ENCODE measurements at places on chromosomes 1 and 21.

DNA sequence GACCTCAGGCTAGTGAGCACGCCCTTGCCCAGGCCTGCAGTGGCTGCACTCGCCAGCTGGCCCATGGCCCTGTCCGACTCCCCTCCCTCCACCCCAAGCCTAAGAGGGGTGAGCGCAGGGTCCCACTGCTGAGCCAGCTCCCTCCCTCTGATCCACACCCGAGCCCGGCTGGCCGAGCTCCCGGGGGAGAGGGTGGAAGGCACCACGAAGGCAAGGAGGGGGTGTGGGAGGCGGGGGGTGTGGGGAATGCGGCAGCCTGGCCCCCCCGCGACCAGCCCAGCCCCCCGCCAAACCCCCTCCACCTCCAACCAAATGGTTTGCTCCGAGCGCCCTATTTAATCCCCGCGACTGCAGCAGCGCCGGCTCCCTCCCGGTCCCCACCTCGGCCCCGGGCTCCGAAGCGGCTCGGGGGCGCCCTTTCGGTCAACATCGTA, at the start of gene CADM3:
TSS of gene CADM3 (plus strand) at position 362 of the 434 bp plus-strand sequence. CDS start 151 bp downstream, outside the sequence.
- no peak for DNase-seq

DNA sequence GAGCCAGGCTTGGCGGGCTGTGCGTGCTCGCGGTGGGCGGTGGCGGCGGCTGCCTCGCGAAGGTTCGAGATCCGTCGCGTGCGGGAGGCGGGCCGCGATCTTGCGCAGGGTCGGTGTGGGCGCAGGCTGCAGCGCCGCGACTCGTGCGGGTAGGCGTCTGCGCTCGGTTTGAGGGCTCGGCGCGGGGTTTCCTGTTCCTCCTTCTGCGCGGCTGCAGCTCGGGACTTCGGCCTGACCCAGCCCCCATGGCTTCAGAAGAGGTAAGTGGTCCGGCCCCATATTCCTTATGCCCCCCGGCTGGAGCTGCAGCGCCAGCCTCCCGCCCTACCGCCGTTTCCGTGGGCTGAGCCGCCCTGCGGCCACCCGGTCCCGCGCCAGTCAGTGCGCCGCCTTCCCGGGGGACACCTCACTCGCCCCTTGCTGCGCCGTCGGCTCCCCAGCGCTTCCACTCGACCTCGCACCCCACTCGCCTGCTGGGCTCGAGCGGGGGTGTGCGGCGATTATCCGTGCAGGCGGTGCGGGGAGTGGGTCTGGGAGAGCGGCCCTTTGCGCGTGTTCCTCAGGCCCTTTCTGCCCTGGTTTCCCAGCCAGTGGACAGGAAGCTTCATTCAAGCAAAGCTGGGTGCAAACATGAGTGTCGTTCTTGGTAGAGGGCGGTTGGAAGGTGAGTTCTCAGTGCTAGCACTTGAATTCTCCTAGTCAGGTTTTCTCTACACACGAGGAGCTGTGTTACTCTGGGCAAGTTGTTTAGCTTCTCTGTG, at the start of gene CACYBP:
TSS of gene CACYBP (plus strand) at position 12 of the 761 bp plus-strand sequence. CDS start at position 246, 234 bp downstream.
- no peak for DNase-seq

DNA sequence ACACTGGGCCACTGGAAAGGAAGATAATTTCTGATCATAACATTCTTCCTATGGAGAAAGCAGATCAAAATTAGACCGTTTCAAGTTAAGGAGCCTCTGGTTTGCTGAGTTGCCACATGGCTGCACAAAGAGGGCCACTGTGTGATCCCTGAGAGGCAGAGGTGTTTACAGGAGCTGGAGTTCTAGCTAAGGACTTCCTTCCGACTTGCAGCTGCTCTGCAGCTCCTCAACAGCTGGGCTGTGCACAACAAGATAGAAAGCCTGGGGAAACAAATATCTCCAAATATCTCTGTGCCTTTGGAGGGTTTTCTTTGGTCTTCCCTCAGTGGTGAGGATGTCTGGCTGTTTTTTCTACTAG, 26.8 kb downstream of the GADD45A start:
- DNase-seq = no peak

- no peak for DNase-seq
These were observed 13.0 kb upstream of the NEK7 start for GRCh38 chr1:198143797-198144196.

DNA sequence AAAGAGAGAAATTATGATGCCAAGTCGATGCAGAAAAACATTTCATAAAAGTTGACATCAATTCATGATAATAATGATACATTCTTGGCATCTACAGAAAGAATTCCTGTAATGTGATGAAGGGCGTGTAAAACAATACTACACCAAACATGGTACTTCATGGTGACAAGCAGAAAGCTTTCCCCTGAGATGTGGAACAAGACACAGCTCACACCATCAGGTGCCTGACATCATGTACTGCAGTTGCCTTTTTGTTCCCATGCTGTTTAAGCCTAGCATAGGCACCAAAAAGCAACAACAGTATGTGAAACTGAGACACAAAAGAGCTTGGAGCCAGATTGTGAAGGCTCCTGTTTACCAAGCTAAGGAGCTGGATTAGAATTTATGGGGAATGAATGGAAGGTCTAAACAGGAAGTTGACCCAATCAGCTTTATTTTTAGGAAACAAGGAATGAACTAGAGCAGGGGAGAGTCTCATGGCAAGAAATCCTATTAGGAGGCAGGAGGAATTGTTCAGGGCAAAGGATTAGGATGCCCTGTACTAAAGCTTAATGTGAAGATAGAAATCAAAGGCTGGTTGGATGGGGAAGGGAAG, 67.2 kb downstream of the SYDE2 start:
- DNase-seq = no peak

- DNase-seq = no peak
These were observed 22.1 kb downstream of the ACOT11 start for GRCh38 chr1:54570161-54570560.

GRCh38 chr1:176220100-176220689, 13.1 kb upstream of the COP1 start:
- no peak for DNase-seq

DNA sequence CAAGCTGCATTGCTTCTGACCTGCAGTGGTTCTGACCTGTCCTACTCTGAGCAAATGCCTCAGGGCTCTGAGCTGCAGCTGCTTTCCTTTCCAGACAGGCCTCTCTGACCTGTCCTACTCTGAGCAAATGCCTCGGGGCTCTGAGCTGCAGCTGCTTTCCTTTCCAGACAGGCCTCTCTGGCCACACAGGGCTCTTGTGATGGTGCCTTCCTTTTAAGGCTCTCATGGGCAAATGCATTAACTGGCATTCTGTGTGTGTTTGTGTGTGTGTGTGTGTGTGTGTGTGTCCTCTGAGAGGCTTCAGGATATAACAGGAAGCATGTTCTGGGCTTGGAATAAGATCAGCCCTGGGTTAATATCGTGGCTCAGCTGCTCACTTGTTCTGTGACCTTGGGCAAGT, 131.3 kb downstream of the NTPCR start:
- no peak for DNase-seq

DNA sequence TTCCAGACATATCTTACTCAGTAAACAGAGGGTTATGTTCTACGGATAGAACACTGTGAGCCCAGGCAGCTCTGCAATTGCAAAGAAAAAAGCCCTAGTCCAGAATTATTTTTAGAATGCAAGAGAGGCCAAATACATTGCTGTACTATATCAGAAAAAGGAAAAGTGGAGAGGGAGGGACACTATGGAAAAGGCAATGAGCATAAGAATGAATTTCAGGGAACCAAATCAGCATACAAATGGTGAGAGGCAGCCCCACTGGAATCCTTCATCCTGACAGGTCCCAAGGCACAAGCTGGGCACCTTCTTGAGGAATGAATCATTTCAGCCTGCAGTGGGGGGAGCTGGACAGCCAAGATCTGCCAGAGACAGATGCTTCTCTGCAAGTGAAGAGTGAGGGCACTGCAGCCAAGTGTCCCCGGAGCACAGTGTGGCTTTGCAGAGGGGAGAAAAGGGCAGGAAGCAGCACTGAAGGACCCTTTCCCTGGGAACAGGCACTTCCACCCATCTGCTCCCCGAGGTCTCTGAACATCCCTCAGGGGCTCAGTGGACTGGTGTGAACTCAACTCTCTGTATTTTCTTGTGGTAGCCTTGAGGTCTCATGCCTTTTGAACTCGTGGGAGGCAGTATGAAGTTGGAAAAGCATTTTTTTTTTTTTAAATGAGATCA, 115.6 kb downstream of the XCL2 start:
- DNase-seq = no peak

GRCh38 chr21:43590194-43590593, 69.1 kb downstream of the HSF2BP start:
- DNase-seq = no peak

DNA sequence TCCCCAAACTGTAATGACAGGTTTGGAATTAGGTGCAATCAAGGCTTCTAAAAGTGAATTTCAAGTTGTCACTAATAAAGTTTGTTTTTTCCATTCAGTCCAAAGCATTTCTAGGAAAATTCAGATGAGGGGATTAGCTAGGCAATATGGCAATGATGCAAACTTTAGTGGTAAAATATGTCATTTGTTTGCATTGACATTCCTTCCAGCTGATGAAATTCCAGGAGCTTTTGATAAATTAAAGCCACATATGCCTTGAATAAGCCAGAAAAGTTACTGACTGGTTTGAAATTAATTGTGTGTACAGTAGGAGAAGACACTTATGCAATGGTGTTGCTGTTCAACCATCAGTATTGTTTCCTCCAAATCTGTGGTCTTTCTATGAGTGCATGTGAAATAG, 57.8 kb downstream of the MROH9 start:
- DNase-seq = no peak

DNA sequence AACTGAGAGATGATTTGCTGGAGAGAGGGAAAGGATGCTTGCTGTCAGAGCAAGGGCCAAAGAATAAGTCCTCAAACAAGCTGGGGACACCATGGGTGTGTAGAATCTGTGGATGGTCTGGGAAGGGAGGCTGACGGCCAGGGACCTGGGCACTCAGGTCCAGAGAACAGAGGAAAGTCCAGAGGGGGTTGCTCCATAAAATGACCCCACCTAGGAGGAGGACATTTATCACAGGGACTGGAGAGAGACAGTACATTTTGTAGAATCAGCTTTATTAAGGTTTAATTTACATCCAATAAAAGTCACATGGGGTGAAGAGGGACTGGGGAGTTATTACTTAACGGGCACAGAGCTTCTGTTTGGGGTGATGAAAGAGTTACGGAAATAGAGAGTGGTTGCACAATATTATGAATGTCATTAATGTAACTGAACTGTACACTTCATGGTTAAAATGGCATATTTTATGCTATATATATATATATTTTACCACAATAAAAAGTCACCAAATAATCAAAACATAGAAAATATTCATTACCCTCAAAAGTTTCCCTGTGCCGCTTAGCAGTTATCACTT, 73.0 kb upstream of the ABCD3 start:
- peak; percentile 40 for DNase-seq

DNA sequence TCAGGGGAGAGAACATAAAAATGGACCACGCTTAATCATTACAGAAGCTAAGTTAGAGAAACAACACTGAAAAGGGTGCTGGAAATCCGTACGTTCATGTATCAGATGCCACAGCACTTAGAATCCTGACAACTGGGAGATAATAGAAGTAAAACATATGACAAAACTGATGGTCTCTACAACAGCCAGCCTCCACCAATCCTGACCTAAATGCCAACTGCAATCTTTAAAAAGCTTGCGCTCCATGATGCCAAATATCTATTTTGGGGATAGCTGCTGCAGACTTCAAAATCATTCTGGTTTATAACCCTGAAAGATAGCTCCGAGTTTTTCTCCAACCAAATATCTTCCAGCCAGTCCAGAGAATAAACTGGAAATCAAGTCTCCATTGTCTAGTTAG, 178.3 kb downstream of the RERE start:
- DNase-seq = no peak

DNA sequence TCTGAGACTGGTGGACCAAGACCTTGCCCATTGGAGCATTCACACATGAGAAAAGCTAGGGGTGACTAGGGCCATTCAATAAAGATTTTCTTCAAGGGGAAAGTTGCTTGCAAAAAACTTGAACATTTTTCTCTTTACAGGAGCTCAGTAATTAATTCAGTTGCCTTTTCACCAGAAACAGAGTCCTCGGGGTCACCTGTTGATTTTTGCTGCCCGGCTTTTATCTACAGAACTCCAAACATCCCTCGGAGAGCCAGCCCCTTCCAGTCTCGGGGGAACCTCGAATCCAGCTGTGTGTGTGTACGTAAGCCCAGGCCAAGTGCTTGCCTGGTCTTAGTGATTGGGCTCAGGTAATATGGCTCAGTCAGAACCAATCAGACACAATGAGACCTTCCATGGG, 47.5 kb downstream of the PCNX2 start:
- no peak for DNase-seq

DNA sequence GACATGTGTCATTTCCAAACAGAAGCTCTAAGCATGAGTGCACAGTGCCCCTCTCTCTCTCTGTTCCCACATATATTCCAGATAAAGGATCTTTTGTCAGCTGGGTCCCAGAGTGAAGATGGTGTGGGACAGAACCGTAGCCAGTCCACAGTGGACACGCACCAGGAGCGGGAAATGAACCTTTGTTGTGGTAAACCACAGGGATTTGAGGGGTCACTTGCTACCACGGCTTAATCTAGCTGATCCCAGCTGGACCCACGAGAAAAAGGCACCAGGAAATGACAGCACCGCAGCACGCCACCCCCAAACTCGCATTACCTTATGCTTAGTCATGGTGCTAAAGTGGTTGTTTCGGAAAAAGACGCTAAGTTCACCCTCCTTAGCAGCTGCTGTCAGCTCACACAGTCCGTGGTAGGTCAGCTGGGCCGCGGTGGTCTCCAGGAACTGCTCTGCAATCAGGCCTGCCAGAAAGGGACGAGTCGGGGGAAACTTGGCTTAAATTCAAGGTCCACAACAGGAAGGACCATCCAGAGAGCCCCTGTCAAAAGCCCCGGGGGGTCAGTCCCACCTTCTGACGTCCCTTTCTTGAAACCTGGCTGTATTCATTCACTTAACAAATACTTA, 7.5 kb downstream of the MINDY1 start:
- DNase-seq = peak; percentile 19

GRCh38 chr1:80827666-80828065, 973.1 kb upstream of the ADGRL2 start:
- no peak for DNase-seq

DNA sequence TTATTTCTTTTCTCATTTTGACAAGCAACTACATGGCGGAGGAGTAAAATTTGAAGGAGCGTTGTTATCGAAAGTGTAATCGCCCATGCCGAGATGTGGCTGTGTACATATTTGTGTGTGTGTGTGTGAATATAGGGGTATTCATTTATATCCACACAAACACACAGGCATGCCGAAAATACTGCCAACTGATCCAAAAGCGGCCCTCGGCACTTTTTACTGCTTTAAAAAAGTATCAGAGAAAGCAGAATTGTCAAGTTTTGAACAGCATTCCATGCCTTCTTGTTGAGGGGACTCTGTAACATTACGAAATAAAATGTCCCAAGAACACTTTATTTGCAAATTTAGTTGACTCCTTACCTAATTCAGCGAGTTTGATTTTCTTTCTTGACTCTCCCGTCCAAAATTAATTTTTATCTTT, 1.1 kb downstream of the PBX1 start:
- no peak for DNase-seq

- no peak for DNase-seq
These were observed 5.1 kb downstream of the ZNF692 start for GRCh38 chr1:248853663-248854375.

- no peak for DNase-seq
These were observed 17.4 kb upstream of the CCN1 start for GRCh38 chr1:85563139-85563538.

- no peak for DNase-seq
These were observed 10.5 kb upstream of the HMGN1 start for GRCh38 chr21:39359382-39359781.
